ENCODE measurements at places on chromosomes 7 and 10. TPM values are rescaled to one million over a fixed set of nuclear protein-coding genes. Genes with fewer than 3 reads are reported as not detected.
A peak's percentile ranks its signal among the peaks of the same experiment; 100 is the strongest.

GRCh38 chr10:119602241-119603095 is 5.7 kb upstream of the TIAL1 start:
- peak; percentile 64 for DNase-seq

The FAM221A gene
- total RNA-seq: 0.43 TPM

DNA sequence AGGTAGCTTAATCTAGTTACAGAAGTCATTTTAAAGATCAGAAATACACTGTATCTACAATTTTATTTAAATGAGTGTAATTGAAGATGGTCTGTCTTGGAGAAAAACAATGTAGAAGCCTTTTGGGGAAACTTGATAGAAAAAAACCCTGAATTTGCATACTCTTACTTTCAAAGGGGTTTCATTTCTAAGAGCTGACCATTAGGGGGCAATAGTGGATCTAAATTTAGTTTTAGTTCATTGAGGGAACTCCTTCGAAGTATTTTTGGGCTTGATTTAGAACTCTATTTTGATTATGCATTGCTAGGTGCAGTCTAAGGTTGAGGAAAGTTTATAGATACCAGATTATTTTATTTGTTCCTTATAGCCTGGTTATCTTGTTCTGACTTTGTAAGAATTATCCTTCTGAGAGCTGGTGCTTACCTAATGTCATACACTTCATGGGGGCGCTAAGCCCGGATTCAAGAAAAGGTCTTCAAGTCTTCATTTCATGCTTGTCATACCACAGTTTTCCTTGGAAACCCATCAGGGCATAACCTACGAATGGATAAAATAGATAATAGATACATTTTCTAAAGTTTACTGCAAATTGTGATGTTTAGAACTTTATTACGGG is 69.1 kb upstream of the MXI1 start:
- peak; percentile 75 for DNase-seq

The H2BK1 gene
- not detected for total RNA-seq

DNA sequence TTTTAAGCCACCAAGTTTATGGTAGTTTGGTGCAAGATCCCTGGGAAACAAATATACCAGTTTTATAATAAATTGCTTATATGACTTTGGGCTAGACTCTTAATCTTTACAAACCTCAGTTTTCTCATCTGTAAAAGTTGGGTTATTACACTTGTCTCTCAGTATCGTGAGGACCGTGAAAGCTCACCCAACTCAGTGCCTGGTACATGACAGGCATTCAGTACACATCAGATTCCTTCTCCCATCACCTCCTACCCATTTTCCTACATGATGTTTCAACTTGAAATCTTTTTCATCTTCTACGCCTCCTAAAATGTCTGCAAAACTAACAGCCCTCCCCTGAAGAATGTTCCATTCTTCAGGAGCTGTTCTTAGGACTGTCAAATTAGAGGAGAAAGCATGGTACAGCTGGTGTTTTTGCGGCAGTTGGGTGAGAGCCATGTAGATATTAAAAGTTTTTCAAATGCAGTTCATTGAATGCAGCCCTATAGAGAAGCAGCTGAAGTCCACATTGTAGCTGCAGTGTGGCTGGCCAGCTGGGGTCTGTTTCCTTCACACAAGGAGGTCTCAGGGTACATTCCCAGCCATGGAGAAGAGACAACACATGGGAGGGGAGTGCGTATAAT is 812.8 kb downstream of the LRMDA start:
- DNase-seq: no peak

DNA sequence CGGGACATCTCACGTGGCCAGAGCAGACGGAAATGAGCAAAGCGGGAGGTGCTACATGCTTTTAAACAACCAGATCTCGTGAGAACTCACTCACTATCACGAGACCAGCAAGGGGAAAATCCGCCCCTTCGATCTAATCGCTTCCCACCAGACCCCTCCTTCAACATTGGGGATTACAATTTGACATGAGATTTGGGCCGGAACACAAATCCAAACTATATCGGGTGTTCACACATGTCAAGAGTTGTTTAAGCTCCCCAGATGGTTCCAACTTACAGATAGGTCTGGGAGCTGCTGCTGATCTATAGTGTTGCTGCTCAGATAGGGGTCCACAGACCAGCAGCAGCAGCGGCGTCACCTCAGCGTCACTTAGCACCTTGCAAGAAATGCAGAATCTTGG is 194.9 kb downstream of the GPAM start:
- no peak for DNase-seq

DNA sequence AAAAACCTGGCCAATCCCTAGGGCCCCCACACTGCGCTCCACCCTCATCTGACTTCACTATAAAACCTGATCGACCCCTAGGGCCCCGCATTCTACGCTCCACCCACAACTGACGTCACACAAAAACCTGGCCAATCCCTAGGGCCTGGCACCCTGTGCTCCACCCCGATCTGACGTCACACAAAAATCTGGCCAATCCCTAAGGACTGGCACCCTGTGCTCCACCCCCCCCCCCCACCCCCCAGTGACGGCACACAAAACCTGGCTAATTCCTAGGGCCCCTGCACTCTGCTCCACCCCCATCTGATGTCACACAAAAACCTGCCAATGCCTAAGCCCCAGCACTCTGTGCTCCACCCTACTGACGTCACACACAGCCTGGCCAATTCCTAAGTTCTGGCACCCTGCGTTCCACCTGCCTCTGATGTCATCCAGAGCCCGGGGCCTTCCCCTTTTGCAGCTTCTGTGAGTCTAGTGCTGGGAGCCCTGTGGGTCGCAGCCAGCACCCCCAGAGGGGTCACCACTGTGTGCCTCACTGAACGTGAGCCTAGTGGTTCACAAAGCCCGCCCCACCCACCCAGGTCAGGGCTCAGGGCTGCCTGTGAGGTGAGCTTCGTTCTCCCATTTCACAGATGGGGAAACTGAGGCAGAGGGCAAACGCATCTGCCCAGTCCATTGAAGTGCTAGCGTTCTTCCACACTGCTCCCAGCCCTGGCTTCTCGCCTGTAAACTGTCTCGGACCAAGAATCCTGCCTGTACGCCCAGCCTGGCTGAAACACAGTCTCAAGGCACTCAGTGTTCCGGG is 40.6 kb downstream of the MICALL2 start:
- DNase-seq: peak; percentile 54

GRCh38 chr7:155164316-155164715 is 94.2 kb downstream of the HTR5A start:
- no peak for DNase-seq

GRCh38 chr7:157407512-157408257 is 70.9 kb downstream of the DNAJB6 start:
- DNase-seq: no peak
